ENCODE measurements at places on chromosomes 7 and 10.

- DNase-seq: no peak
These were observed 85.6 kb upstream of the AGR3 start for GRCh38 chr7:16967300-16967811.

DNA sequence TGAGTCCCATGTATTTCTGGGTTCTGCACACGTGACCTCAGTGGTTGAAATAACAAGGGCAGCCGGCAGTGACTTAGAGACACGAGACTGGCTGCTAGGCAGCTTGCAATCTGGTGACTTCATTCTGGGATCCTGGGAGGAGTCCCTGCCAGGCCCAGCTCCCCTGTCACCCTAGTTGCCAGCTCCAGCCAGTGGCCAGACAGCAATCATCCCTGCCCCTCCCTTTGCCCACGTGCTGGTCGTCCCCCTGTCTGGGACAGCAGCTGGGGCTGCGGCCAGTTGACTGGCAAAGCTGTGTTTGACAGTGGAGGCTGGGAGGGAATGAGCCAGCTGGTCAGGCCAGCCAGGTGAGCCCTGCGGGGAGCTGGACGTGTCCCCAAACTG, 30.0 kb downstream of the ADGRA1 start:
- DNase-seq: no peak

- no peak for DNase-seq
These were observed 1283.3 kb downstream of the TYW1 start for GRCh38 chr7:68279827-68280400.

- DNase-seq: no peak
These were observed 63.8 kb upstream of the HPS1 start for GRCh38 chr10:98510412-98510995.

GRCh38 chr7:47885309-47885986, 62.8 kb downstream of the PKD1L1 start:
- DNase-seq: peak; percentile 34

DNA sequence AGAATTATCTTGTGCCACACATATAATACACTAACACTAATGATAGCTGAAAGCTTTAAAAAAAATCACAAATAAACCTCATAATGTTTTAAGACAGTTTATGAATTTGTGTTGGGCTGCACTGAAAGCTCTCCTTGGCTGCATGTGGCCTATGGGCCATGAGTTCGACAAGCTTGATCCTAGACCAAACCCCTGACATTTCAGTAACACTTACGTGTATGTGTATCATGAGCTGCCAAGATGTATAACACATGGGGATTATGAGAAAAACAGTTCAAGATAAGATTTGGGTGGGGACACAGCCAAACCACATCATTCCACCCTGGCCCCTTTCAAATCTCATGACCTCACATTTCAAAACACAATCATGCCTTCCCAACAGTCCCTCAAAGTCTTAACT, 823.8 kb downstream of the PCDH15 start:
- DNase-seq: no peak

DNA sequence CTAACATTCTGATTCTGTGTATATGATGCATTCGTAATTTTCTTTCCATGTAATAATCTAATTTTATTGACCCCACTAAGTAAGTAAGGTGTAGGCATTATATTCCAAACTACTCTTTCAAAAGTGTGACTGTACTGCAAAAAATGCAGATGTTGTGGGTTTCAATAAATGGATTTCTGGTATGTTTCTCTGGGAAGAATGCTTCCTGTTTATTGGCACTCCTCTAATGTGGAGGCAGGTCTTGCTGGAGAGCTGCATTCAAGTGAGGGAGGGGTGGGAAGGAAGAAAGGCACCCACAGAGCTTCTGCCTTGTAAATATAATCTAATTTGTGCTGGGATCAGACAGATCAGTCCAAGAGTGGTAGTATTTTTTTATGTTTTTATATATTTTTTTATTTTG, 23.9 kb downstream of the ST7 start:
- no peak for DNase-seq

- no peak for DNase-seq
These were observed 2.1 kb downstream of the BAIAP2L1 start for GRCh38 chr7:98398567-98399372.

- no peak for DNase-seq
These were observed 37.0 kb upstream of the GOT1 start for GRCh38 chr10:99467236-99467999.

- DNase-seq: no peak
These were observed 186.1 kb downstream of the MLLT10 start for GRCh38 chr10:21720090-21720489.

GRCh38 chr10:62639144-62639543, 165.4 kb upstream of the ADO start:
- DNase-seq: no peak

DNA sequence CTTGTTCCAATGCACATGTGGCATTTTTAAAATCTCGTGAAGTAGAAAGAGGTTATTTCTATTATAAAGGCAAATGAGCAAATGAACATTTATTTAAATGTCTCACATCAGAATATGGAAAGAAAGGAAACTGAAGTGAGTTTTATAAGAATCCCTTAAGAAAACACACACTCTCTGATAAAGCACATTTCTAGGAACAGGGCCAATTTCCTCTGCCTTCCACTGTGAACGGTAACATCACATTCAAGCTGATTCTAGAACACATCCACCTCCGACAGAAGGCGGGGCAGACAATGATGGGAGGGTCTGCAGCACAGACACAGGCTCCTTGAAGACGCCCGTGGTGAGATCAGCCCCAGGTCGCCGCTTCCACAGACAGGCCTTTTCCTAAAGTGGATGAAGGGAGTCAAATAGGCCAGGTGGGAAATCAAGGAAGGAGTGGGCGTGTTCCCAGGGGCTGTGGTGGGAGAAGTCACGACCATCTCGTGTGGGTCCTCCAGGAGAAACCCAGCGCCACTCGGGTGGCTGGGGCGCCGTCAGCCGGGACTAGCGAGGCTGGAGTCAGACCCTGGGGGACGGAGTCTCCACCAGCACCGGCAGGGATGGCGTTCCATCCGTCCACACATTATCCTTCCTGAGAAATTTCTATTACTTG, 31.1 kb downstream of the PITRM1 start:
- no peak for DNase-seq

DNA sequence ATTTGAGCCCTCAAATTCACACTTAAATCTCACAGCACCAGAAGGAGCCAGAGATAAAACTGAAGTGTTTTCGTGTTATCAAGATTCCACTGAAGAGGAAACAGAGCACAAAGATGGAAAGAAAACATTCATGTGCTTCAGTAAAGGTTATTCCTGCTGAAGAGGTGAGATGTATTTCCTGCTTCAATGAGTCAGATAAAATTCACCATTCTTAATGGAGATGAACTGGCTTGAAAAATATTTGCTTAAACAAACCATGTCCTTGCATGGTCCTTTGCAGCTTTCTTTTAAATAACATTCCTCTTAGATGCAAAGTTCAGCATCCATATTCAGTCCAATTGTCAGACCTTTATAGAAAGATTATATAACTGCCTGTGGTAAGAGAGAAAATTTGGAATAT, 294.2 kb downstream of the IPMK start:
- no peak for DNase-seq

- no peak for DNase-seq
These were observed 83.1 kb upstream of the AGBL3 start for GRCh38 chr7:134903073-134903790.

- DNase-seq: peak; percentile 59
These were observed 90.2 kb upstream of the GNA12 start for GRCh38 chr7:2934211-2934731.

- no peak for DNase-seq
These were observed 107.3 kb downstream of the GALNT11 start for GRCh38 chr7:152132812-152133211.

- peak; percentile 93 for DNase-seq
These were observed at the start of gene CFAP58 for GRCh38 chr10:104353325-104354048. CFAP58 (plus strand) TSS chr10:104353833; CDS start chr10:104353898, 65 bp downstream.

- no peak for DNase-seq
These were observed 152.6 kb downstream of the BMPER start for GRCh38 chr7:34057956-34058355.

GRCh38 chr7:47433564-47433895, 148.4 kb downstream of the TNS3 start:
- DNase-seq: no peak

- peak; percentile 36 for DNase-seq
These were observed 234.4 kb upstream of the IMMP2L start for GRCh38 chr7:111796671-111797070.

GRCh38 chr10:127046975-127047877, 142.0 kb downstream of the DOCK1 start:
- no peak for DNase-seq

DNA sequence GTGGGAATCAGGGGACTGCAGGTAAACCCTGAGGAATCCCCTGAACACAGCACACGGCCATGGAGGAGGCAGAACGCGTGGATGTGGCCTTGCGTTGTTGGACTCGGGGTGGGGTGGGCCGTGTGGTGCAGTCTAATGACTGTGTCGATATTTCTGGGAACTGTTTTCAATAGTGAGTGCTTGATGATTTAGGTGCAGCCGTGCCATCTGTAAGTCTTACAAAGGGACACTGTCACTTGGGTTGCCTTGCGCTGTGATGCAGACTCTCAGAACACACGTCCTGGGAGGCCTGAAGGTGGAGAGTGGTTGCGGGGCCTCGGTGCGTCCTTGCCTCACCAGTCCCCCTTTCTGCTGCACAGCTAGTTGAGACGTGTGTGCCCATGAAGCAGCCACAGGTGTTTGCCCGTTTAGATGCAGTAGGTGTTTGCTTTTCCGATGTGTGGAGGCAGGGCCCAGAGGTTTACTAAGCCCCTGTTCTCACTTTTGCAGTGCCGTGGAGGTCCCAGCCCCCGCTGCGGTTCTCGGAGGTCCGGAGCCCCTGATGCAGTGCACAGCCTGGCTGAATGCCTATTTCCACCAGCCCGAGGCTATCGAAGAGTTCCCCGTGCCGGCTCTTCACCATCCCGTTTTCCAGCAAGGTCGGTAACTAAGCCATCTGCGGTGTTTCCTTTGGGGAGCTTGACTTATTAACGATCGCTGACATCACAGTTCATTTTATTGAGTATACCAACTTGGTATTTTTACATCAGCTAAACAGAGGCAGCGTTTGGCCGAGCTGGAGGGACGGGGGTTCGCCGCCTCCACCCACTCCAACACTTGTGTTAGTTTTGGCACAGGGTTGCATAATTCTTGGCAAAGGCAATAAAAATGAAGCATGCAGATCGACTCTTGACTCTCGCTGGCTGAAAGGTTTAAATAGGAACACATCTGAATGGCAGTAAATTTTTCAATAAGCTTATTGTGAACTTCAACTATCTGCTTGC, 240.7 kb downstream of the MGMT start:
- no peak for DNase-seq

DNA sequence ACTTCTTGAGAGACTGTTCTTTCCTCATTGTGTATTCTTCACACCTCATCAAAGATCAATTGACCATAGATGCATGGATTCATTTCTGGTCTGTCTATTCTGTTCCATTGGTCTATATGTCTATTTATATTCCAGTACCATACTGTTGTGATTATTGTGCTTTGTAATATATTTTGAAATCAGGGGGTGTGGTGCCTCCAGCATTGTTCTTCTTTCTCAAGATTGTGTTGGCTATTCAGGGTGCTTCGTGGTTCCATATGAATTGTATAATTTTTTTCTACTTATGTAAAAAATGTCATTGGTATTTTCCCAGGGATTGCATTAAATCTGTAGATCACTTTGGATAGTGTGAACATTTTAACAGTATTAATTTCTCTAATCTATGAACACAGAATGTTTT, 106.5 kb downstream of the EPC1 start:
- DNase-seq: no peak

DNA sequence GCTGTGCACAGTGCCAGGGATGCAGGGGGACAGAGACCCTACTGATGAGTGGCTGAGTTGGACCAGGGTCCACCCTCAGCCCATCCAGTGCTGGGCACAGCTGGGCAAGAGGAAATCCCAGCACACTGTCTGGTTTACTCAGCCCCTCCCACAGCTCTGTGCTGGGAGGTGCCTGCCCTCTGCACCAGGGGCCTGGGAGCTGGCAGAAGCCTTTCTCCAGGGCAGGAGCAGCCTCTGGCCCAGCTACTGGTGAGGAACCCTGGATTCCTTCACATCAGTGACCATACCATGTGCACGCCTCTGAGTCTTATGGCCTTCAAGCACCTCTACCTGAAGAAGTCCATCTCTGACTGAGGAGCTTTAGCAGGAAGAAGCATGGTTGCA, 25.9 kb upstream of the C10orf71 start:
- DNase-seq: no peak

GRCh38 chr7:4288791-4289394, 393.2 kb upstream of the FOXK1 start:
- no peak for DNase-seq

DNA sequence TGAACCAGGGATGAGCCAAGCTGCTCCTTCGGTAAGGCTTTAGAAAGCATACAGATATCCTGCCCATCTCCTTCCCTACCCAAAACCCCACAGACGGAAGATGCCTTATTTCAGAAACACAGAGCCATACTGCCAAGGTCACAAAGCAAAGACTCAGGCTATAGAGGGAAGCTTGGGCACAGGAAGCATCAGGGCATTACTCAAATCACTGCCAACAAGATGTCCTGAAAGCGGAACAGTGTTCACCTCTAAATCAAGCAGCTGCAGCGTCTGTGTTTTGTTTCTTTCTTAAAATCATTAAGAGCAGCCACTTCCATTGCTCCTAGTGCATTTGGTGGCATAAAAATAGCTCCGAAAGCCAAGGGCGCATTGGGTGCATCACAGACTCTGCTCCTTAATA, 307.3 kb downstream of the SORCS1 start:
- DNase-seq: no peak

GRCh38 chr10:35667971-35668370, 25.9 kb upstream of the FZD8 start:
- DNase-seq: no peak

- DNase-seq: no peak
These were observed 1.1 kb upstream of the RGR start for GRCh38 chr10:84243759-84244158.

GRCh38 chr10:21849607-21850006, 153.9 kb downstream of the DNAJC1 start:
- no peak for DNase-seq

Measured in stimulated activated CD8-positive, alpha-beta memory T cell treated with anti-CD3 and anti-CD28 coated beads, Interleukin-4, amount 100 ng/mL, for 48 hours (primary cell).